ENCODE measurements at places on chromosomes 4 and X.

GRCh38 chr4:107050525-107051135, 14.5 kb upstream of the DKK2 start:
- DNase-seq: no peak

GRCh38 chr4:148255344-148255720, 186.9 kb downstream of the NR3C2 start:
- no peak for DNase-seq

- peak; percentile 47 for DNase-seq
Observed at GRCh38 chr4:137312257-137312656, 220.0 kb downstream of the PCDH18 start.

DNA sequence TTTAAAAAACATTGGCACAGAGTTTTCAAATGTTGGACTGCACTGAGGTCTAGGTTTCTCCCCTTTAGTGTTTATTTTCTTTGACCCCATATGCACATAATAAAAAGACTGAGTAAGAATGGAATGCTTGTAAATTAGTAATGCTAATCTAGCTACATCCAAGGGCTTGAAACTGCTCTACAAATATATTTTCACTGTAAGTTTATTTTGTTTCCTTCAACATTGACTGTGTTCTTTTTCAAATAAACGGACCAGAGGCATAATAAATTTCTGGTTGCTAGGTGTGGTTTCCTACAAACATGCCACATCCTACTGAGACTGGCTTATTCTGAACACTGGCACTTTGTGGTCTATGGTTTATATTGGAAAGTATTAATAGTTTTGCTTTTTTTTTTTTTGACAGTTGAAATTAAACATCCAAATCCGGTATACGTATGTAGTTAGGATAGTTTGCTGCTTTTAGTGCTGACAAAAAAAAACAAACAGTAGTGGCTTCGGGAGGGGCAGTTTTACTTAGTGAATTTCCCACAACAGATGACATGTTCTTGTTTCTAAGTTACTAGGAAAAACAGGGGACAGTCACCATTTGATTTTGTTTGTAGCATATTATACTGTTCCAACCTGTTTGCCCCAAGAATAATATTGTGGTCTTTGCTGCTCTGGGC, 13.2 kb downstream of the CA5B start:
- DNase-seq: peak; percentile 32

- peak; percentile 64 for DNase-seq
Observed at GRCh38 chr4:128220286-128221235, 67.1 kb downstream of the PGRMC2 start.

- peak; percentile 32 for DNase-seq
Observed at GRCh38 chr4:65668201-65669089, 1.8 kb downstream of the EPHA5 start.

GRCh38 chr4:67204441-67204840, 340.9 kb downstream of the CENPC start:
- no peak for DNase-seq

DNA sequence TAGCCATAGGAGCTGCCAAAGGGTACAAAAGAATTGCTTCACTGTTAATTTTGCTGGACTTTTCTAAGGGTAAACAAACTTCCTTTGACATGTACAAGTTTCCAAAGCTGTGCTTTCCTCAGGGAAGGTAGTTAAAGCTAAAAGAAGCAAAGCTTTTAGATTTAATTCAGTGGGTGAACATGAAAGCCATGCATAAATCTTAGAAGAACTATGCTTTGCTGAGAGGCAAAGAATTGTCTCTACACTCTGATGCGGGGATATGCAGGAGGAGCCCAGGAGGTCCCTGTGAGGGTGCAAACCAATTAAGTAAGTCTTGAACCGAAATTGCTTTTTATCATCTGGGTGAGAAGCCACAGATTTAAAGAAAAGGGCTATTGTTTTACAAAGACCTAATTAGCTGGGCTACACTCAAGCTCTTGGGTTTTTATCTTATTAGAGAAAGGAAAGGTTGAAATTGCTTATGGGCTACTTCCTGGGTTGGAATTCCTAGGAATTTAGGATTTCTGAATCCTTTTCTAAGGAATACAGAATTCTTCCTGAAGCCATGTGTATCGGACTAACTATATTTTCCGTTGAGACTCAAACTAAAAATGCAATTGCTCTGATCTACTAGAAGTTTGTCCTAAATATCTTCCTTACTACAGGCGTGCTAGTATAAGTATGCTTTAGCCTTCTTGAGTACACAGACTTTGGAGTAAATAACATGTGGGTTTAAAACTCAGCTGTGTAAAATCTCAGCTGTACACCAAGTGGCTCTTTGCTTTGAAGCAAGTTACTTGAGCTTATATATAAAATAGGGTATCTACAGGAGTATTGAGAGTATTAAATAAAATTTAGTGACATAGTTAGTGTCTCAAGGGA, 188.4 kb upstream of the ANK2 start:
- no peak for DNase-seq

DNA sequence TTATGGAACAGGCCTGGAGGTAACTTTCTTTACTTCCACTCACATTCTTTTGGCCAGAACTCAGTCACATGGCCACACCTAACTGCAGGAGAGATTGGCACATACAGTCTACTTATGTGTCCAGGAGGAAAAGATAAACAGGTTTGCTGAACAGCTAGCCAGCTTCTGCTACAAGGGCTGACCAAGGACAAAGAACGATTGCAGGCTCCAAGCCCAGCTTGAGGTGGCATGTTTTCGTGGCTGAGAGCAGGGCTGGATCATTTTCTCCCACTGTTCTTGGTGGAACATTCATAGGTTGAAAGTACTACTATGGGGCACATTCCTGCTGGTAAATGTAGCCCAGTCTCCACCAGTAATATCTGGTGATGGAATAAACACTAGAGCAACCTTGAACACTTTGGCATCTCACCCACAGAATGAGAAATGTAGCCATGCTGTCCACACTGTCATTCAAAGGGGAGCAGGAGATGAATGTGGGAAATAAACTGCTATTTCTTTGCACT, 28.2 kb downstream of the NHS start:
- no peak for DNase-seq

GRCh38 chrX:40476958-40477357, 103.8 kb upstream of the ATP6AP2 start:
- no peak for DNase-seq

DNA sequence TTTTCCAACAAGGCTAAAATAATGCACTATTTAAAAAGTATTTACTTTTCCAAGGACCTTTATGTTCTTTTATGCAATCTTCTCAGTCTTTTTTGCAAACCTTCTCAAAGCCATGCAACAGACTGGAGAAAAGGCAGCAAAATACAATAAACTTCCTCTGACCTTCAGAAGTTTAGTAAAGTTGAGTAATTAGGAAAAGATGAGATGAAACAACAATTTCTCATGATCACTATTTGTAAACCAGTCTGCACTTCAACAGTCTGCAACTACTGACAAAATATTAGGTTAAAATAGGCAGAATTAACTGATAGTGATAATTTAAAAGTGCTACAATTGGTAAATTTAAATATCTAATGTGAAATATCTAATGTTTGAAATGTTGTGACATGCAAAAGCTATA, 884.9 kb upstream of the PCDH10 start:
- no peak for DNase-seq

GRCh38 chrX:97787311-97787710, 903.6 kb downstream of the RPA4 start:
- no peak for DNase-seq

DNA sequence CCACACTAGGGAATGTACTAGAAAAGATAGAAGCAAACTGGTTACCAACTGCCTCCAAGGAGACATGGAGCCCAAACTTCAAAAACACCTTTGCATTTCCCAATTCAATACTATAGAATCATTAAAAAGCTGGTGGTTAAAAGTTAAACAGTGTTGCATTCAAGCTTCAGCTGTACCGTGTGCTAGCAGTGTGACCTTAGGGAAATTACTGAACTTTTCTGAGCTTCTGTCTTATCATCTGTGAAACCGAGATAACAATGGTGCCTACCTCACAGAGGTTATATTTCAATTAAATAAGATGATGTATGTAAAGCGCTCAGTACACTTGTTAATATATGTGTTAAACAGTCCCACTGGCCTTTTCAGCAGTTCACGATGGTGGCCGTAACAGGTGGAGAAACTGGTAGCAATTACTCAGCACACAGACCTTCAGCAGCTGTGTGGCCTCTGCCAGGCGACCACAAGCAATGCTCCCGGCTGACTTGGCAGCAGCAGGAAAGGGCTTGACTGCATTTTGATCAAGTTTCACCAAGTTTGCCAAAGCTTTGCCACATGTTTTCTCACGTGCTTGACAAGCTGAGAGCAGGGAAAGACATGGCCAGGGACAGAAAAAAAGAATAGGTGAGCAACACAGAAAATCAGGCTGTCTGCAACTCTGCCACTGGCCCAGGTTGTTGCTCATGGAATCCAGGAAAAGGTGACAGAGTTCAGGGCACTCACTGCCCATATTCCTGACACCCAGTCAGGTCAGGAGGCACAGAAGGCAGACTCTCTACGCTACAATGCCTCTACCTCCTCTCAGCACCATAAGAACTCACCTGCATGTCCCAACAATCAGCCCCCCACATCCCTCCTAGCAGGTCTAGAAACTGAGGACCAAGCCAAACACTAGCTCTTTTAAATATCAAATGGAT, 72.1 kb downstream of the PARM1 start:
- DNase-seq: no peak

GRCh38 chr4:143438710-143439109, 74.8 kb upstream of the SMARCA5 start:
- DNase-seq: no peak

- no peak for DNase-seq
Observed at GRCh38 chr4:33086331-33086925, 2366.3 kb downstream of the PCDH7 start.

DNA sequence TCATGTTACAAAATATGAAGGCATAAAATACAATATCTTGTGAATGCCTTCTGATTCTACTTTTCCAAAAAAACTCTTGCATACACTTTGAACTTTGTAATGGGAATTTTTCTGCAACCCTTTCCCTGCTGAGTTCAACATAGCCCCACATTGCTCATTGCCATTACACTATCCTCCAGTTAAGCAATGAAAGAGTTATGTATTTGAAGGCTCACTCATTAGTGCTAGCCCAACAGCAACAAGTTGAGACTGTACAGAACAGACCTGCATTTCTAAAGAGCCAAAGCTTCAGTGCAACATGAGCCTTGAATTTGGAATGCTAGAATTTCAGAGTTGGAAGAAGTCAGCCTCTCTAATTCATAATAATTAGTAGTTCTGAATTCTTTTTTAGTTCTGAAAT, 44.4 kb upstream of the STAG2 start:
- DNase-seq: no peak

DNA sequence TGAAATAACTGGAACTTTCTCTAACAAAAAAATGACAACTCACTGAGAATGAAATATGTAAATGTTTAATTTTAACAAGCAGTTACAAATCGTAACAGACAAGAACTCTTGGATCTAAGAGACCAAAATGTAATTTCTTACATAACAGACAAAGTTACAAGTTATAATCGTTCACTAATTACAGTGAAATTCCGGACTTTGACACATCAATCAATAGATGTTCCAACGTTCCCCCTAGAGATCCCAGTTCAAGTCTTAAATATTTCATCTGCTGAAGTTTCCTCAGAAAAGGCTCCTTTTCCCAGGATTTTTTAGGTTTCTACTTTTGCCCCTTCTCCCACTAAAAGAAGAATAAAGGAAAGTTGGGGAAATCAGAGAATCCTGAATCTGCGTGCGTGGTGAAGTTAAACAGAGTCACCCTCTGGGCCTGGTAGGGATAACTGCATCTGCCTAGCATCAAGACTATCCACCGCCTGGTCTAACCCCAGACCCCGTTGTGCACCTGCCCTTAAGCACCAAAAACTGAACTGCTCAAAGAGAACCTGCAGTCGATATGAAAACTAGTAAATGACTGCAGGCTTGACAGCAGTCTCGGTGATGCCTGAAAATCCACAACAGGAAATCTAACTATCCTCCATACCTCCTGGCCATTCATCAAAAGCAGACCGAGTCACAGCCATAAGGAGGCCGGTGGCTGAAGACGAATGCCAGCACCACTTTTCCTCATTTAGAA, 2.3 kb downstream of the IRF2 start:
- DNase-seq: peak; percentile 11

GRCh38 chr4:175773566-175773965, 38.5 kb downstream of the GPM6A start:
- no peak for DNase-seq

DNA sequence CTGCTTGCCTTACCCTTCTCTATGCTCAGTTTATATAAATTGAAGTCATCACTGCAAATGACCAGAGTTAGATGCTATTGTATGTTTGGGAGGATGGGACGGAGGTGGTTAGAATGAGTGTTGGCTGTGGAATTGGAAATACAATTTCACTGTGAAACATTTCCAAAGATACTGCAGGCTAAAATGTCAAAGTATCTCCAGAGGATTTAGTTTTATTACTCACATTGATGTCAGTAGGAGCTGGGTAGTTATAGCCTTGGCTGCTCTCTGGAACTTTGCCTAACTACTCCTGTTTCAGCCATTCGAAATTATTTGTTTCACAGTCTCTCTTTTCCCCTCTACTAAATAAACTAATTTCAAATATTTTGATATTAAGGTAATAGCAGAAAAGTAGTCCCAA, 92.6 kb upstream of the PPP3CA start:
- peak; percentile 4 for DNase-seq

GRCh38 chr4:70505151-70505748, 13.1 kb upstream of the AMTN start:
- peak; percentile 12 for DNase-seq

DNA sequence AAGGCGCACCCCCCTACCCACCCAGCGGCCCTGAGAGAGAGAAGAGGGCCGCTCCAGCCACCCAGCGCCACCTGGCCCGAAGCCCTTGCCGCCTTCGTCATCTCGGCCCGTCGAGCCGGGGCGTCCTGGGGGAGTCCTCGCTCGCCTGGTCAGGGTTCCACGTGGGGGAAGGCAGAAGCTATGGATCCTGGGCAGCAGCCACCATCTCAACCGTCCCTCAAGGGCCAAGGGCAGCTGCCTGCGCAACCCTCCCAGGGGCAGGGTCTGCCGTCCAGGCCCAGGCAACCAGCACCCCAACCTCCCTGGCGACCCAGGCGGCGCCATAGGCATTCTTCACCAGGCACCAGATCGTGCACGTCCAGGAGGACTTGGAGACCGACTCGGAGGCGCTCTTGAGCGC, 51.5 kb upstream of the IL13RA2 start:
- DNase-seq: no peak

DNA sequence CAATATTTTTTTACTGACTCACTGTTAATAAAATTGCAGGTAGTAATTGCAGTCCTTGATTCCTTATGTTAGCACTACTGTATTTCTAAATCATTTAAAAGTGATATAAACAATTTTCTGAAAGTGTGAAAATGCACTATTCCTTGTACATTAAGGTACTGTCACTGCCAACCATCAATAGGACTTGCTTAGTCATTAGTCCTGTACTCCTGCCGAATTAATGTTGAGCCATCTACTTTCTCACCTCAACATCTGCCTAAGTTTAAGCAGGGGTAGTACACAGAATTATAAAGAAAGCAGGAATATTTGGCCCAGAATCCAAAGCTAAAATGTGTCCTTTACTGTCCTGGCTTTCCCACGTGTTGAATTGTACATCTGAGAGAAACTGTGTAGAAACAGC, 87.0 kb upstream of the TRPC3 start:
- no peak for DNase-seq

GRCh38 chr4:61994036-61994435, 793.9 kb downstream of the ADGRL3 start:
- DNase-seq: no peak

Data from HCEC 1CT (cell line).